ENCODE measurements at places on chromosomes 7 and 10.

DNA sequence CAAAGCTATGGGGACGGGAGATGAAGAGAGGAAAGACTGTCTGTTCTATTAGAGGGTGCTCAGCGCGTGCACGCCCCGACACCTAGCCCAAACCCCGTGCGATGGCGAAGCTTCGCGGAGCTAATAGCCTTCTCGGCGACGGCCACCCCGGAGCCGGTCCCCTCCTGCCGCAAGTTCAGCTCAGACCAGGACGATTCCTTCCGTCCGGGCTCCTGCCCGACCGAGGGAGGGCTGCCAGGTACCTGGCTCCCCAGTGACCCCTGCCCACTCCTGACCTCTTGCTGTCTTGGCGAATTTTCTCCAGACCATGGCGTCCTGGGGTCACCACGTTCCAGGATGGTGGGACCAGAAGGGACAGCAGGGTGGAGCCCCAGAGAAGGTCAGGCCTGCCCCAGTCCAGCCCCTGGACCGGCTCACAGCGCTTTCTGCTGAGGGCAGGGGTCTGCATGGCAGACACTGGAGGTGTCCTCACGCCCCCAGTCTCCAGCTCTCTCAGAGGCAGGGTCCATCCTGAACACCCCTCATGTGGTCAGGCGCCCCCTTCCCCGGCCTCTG lies 36.7 kb downstream of the UNCX start:
- DNase-seq: no peak

DNA sequence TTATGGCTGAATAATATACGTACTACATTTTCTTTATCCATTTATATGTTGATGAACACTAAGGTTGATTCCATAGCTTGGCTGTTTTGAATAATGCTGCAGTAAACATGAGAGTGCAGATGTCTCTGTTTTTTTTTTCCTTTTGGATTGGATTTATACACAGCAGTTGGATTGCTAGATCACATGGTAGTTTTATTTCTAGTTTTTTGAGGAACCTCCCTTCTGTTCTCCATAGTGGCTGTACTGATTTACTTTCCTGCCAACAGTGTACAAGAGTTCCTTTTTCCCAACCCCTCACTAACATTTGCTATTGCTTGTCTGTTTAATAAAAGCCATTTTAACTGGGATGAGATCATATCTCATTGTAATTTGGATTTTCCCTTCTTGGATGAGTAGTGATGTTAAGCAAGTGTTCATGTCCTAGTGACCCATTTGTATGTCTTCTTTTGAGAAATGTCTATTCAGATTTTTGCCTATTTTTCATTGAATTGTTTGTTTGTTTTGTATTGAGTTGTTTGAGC lies 36.0 kb downstream of the ABCA13 start:
- DNase-seq: no peak

DNA sequence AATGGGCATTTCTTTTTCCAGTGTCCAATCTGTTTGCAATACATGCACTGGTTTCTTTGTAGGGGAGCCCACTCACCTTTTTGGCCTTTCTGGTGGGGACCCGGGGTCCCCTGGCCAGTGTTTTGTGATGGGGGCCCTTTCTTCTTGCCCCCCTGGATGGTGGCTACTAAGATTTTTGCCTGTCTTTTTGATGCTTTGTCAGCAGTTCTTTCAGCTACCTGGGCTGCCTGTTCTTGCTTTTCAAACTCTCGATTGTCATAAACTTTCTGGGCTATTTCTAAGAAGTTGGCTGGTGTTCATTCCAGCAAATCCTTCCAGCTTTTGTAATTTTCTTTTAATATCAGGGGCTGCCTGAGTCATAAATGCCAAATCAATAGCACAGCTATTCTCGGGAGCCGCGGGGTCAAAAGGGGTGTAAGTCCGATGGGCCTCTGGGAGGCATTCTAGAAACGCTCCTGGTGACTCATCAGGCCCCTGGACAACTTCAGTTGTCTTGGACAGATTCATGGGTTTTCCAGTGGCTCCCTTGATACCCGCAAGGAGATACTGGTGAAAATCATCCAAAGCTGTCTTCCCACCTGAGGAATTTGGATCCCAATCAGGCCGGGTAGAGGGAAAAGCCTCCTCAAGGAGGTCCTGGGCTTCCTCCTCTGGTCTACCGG lies 79.0 kb downstream of the PRR15 start:
- no peak for DNase-seq

DNA sequence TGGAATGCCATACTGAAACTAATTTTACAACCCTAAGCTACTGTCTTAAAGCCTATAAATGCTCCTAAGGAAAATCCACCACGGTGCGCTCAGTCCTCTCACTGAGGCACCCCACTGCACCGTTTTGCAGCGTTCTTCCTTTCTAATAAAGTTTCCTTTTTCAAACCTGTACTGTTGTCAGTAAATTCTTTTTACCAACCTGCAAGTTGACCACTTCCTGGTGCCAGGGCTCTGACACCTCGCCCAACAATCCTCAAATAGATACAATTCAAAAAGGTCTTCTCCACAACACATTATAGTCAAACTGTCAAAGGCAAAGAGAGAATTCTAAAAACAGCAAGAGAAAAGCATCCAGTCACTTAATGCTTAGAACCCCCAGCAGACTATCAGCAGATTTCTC lies 42.8 kb downstream of the HERPUD2 start:
- DNase-seq: no peak

GRCh38 chr10:44769450-44769849 lies 141.7 kb upstream of the TMEM72 start:
- DNase-seq: no peak

- no peak for DNase-seq
Measured at GRCh38 chr10:51246156-51246555, 171.9 kb downstream of the PRKG1 start.

Measured in stimulated activated CD8-positive, alpha-beta memory T cell treated with anti-CD3 and anti-CD28 coated beads, Interleukin-4, amount 100 ng/mL, for 1 hour (primary cell).